NCI-H82 (cell line): ENCODE measurements at places on chromosomes 16 and 17.
A peak's percentile ranks its signal among the peaks of the same experiment; 100 is the strongest.

DNA sequence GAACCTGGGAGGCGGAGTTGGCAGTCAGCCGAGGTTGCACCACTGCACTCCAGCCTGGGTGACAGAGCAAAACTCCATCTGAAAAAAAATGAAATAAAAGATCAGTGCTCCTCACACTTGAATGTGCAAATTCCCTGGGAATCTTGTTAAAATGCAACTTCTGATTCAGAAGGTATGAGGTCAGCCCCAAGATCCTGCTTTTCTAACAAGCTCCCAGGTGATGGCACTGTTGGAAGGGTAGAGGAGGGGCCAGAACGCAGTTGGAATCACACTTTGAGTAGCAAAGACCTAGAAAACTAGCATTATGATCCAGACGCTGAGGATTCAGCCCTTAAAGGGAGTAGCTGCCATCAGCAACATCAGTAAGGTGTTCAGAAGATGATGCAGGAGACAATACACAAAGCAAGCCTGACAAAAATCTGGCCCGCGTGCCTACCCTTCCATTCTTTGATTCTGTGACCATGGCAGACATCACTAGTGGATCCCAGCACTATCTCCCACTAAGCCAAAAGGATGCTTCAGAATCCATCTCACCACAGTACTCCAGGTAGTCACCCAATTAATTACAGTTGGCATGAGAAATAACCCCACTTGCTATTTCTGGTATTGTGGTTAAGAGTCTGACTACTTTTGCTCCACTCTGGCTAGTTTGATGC is 33.1 kb upstream of the MEIOC start:
- no peak for DNase-seq

DNA sequence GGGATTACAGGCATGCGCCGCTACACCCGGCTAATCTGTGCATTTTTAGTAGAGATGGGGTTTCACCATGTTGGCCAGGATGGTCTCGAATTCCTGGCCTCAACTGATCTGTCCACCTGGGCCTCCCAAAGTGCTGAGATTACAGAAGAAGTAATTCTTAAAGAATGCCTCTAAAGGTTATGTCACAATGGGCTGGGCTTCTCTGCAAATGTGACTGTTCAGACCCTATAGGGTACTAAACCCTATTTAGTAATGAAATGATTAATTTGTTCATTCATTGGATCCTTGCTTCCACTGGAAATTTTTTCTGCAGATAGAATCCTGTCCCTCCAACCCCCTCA is 108.8 kb upstream of the CORO6 start:
- DNase-seq = no peak

- no peak for DNase-seq
Observed at GRCh38 chr17:68134731-68135130, 99.2 kb downstream of the KPNA2 start.

DNA sequence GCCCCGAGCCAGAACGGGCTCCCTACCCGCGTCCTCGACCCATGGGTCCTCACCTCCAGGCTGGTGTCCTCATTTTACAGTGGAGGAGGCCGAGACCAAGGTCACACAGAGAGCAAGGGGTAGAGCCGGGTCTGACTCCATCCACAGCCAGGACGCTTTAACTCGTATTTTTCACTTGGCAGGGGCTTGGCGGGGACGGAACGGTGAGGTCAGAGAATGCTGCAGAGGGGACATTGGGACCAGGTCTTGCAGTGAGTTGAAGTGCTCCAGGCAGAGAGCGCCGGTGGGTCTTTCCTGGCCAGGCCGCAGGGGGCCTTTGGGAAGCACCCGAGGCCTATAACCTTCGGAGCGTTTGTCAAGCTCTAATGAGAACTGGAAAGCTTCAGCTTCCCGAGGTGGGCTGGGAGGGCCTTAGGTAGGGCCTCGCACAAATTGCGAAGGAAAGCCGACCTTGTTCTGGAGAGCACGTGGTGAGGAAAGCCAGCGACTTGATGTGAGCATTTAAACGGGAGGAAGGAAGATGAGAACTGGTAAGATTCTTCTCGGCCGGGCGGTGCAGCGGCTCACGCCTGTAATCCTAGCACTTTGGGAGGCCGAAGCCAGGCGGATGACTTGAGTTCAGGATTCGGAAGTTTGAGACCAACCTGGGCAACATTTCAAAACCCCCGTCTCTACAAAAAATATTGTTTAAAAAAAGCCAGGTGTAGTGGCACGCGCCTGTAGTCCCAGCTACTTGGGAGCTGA is 908 bp upstream of the CLUH start:
- DNase-seq = peak; percentile 70

- no peak for DNase-seq
Observed at GRCh38 chr17:77769762-77770161, 188.7 kb upstream of the TNRC6C start.

GRCh38 chr16:58422809-58423208 is 30.5 kb downstream of the GINS3 start:
- peak; percentile 66 for DNase-seq

- DNase-seq = no peak
Observed at GRCh38 chr17:2705888-2706795, 5.4 kb downstream of the CLUH start.

DNA sequence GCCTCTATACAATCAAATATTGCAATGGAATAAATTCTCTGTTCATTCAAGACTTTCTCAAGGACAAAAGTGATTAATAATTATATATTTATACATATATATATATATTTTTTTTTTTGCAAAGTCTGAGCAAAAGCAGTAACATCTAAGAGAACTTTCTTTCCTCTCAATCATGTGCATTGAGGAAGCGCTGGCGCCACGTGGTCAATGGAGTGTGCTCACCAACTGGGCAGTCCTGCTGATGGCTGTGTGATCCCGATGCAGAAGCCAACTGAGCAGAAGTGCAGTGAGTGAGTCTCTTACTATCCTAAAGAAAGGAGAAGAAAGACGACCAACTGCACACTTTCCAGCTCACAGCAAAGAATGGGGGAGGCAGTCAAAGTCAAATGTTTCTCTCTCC is 37.2 kb upstream of the ULK2 start:
- no peak for DNase-seq

DNA sequence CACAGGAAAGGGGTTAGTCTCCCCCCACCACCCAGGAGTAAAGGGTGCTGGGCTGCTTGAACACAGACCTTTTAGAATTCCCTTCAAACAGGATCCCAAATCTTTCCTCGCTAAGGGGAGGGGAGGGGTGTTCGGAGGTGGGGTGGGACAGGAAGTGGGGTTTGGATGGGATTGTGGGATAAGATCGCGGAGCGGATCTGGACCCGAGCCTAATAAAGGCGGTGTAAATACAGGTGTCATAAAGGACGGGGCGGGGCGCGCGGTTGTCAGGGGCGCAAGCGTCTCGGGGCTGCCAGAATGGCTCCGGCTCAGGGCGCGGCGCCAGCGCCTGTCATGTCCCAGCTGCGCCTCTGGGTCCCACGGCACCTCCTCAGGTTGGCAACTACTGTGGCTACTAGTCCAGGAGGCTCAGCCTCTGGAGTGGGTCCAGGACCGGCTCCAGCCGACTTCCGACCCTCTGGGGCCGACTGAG is 59.8 kb upstream of the FBXO47 start:
- peak; percentile 43 for DNase-seq

DNA sequence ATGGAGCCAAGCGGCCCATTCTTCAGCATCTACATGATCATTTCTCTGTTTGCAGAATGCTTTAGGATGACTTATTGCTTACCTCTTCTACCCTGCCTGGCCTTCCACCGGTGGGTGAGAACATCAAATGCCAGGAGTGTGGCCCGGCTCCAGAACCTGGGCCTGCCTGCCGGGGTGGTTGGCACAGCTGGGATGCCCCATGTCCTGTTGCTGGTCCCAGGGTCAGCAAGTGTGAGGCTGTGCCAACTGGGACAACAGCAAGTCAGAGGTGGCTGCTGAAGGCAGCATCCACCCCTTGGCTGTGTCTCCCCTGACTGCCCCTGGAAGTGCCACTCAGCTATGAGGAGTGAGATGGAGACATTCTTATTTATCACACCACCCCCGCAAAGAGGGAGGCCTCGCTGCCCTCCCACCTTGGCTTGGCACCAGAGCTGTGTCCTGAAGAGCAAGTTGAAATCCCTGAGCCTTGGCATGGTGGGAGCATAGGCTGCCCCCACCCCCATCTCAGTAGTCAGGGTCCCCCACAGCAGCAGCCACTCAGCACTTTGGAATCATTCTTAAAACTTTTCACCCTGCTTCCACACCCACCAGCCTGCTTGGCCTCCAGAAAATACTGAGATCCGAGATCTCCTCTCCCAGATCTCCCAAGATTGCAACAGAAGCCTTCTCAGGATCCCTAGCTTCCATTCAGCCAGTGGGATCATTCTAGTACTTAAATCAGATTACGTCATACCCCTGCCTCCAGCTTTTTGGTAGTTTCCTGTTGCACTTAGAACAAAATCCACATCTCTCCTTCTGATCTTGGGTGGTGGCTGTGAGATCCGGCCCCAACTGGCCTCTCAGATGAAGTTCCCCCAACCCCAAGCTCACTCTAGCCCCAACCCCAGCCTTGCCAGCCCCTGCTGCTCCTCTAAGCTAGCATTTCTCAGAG is 127.5 kb downstream of the SOCS1 start:
- peak; percentile 1 for DNase-seq
